ENCODE measurements at places on chromosomes 2 and 18.

DNA sequence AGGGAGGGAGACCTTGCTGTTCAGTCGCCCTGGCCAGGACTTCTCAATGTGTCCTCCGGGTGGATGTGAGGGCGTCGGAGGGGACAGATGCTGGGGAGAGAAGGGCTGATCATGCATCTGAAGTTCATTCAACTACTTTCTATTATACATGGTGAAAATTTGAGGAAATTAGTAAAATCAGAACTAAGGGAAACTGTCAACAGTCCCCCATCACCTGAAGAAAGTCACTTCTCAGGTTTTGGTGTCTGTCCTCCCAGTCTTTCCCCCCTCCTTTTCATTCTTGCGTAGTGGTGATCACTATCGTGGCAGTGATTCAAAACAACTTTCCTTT lies 17.4 kb upstream of the ACKR3 start:
- no peak for DNase-seq

DNA sequence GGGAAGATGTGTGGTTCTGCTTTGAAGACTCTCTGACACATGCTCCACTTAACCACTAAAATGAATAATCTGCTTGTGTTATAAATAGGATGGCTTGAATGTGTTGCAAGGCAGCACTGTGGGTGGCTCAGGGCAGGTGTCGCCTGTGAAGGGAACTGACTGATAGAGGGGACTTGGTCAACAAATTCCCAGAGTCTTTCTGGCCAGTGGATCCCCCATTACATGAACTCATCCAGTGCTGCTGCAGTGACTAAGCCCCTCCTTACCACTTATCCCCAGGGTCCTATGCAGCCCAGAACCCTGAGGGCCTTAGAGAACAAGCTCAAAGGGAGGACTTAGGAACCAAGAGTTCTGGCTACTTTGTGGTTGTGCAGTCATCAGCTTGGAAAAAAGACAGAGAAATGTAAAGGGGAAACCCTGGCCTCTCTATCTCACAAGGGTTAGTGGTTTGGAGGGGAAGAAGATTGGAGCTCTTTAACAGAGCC lies 226.2 kb upstream of the TNP1 start:
- no peak for DNase-seq

DNA sequence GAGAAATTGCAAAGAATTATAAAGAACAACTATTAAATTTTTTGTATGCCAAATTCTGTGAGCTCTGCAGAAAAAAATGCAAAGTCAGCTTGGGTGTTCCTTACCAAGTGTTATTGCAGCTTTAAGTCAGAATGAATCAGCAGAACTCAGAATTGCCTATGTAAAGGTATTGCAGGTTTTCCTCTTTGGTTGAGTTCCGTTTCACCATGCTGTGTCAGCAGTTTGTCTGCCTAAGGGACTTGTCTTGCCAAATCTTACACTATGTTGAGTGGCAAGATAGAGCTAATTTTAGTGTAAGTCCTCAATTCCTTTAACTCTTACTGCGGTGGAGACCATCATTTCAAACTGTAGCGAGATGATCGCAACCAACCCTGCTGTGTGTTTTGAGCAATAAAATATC lies 38.8 kb downstream of the ADAM23 start:
- DNase-seq: no peak

- DNase-seq: peak; percentile 22
Measured at GRCh38 chr2:109369671-109370191, 240.7 kb downstream of the SH3RF3 start.

DNA sequence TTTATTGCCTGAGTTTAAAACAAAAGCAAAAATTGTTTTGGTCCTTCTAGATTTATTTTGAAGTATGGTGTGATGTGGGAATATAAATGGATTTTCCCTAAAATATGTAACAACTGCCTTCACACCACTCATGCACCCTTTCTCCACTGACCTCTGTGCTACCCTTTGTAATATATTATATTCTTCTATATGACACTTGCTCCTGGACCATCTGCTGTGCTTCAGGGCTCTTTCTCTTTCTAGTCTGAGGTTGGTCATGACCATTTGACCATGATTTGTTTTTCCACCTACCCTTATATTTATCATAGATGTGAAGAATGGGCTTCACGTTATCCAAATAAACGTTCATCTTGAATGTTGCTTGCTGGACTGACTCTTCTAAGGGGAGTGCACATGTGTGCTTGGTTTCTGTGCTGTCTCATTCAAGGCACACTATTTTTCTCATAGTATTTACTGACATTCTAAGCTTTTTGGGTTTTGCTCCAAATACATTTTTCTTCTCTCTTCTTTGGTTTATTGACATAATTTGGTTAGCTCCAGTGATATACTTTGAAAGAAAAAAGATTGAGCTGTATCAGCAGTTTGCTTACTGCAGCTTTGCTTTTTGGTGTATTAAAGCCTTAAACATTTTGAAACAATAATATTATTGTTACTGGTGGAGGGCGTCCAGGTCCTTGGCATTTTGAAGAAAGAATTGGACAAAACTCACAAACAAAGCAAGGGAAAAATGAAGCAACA lies 61.8 kb downstream of the VWA3B start:
- no peak for DNase-seq

DNA sequence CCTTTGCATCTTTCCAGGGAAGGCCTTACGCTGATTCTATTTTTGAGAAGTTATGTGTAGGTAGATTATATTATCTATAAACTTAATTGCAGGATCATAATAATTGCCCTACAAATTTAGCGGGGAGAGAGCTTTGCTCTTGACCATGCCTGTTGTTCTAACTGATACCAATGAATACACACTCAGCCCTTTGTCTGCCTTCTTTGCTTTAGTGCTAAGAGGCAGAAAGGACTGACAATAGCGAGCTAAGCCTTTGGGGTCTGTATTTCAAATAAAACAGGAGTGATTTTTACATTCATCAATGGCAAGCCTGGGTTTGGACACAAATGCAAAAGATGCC lies 115.3 kb upstream of the STON1 start:
- no peak for DNase-seq

GRCh38 chr2:83874712-83875430 lies 584.2 kb downstream of the SUCLG1 start:
- no peak for DNase-seq

DNA sequence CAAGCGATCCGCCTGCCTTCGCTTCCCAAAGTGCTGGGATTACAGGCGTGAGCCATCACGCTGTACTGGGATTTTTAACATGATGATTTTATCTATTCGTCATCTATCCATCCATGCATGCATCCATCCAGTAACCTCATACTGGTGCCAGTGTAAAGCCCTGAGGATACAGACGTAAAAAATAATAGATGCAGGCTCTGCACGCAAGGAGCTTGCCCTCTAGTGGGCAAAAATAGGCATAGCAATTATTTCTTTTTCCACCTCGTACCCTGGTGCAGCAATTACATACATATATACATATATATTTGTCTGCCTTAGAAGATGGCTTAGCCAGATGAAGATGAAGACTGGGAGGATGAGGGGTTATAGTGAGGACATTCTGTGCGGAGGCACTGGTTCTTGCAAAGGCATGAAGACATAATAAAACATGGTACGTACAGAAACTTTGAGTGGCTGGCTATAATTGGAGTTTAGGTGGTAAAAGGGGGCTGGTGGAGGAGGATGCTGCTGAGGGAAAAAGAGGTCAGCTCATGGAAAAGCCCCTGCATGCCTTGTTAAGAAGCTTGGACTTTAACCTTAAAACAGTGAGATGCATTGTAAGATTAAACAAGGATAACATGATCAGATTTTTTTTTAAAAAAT lies 19.6 kb upstream of the RPIA start:
- no peak for DNase-seq

GRCh38 chr18:35861367-35862118 lies 110.9 kb upstream of the RMP24 start:
- no peak for DNase-seq

GRCh38 chr2:204732019-204732418 lies 186.7 kb downstream of the PARD3B start:
- DNase-seq: no peak

- DNase-seq: no peak
Measured at GRCh38 chr2:98952966-98953365, 16.9 kb upstream of the CRACDL start.

- peak; percentile 43 for DNase-seq
Measured at GRCh38 chr2:696999-697627, 19.9 kb upstream of the TMEM18 start.

- DNase-seq: no peak
Measured at GRCh38 chr2:159137511-159138241, 148.8 kb downstream of the WDSUB1 start.

- no peak for DNase-seq
Measured at GRCh38 chr2:10347562-10347948, 44.9 kb downstream of the HPCAL1 start.

DNA sequence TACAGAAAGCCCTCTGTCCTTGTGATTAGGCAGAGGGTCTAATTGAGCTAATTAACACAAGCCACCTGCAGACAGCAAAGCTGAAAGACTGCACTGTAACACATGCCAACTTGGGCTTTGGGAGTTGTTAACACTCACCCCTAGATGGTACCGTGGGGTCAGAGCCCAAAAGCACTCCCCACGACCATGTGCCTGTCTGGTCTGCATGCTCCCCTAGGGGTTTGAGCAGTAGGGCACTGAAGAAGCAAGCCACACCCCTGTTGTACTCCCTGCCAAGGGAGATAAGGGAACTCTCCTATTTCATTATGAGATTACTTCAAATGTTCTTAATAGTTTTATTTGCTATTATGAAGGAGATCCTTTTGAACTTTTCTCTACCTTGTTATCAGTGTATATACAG lies 560.1 kb upstream of the FSHR start:
- DNase-seq: no peak

DNA sequence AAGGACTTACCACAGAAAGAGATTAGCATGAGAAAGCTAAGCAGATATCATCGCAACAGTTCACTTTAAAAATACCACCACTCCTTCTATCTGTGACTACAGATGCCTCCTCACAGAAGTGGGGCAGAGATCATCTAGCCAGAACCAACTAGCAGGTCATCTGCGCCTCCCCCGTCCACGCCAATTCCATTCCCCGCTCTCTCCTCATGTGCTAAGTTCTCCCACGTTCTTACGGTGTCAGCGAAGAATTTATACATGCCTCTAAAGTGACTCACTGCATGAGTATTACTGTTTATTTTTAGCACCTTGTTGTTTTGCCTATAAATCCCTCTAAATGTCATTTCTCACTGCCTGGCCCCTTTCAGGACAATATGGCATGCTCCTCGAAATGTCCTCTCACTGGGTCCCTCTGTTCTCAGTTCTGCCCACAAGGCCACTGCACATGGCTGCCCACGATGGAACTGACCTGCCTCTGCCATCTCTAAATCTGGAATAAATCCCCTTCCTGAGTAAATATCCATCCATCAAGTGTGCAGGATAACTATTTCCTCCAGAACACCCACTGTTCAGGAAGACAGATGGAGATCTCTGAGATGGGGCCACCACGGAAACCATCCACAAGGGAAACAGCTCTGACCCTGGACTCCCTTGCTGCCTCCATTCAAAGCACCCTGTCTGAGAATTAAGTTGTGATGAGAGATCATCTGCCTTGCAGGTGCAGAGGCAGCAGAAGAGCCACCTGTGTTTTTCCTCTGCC lies 137.7 kb downstream of the IRS1 start:
- DNase-seq: no peak

GRCh38 chr2:208496129-208496528 lies 89.5 kb downstream of the PTH2R start:
- no peak for DNase-seq

DNA sequence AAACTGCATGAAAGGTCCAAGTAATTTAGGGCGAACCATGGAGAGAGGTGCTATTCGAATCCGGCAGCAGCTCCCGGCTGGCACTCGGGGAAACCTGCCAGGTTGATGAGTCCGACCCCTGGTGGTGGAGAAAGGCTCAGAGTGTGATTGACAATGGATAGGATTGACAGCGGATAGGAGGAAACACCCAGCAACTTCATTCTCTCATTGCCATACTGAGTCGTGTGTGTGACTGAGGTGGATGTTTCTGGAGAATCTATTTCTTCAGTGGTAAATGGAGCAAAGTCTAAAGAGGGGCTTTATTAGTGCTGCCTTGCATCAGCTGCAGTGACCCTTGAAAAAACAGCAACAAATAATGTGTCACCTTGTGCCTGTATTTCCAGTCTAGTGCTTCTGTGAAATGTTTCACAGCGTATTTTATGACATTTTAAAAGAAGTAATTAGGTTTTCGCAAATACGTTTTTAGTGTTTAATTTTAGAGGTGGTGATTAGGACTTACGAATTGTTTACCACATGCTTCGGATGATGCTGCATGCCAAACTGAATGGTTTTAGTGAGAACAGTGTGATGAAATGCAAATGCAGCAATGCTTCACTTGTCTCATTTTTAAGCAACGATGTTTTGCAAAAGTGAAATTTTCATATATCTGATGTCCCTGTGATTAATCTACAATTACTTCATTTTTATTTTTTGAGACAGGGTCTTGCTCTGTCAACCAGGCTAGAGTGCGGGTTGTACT lies 102.0 kb downstream of the DCDC2C start:
- peak; percentile 81 for DNase-seq

DNA sequence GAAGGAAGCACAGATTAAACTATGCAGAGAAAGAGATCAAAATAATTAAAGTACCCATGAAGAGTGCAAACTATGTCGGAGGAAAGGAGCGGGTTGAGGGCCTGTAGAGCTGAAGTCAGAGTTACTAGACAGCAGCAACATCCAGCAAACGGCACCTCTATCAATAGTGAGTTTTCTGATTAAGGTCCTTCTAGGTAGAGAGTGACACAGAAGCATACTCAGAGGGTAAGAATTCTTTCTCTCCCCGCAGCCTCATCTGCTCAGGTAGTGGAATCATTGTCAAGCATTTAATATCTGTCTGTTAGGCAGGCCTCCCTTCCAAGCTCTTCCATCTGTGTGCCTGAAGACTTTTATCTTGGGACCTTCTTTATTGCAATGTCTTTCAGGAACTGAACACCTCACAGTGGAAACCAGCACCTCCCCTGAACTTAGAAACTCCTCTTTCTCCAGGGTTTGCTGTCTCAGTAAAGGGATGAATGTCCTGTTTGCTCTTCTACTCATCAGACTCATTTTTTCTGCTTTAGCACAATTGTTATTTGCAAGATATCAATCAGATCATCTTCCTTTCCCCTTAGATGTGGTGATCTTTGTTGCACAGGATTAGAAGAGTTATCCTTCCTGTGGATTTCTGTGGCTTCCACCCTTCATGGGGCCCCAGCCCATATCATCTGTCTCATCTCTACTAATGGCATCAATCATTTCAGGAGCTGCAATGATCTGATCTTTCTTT lies 28.8 kb downstream of the SP140 start:
- no peak for DNase-seq

DNA sequence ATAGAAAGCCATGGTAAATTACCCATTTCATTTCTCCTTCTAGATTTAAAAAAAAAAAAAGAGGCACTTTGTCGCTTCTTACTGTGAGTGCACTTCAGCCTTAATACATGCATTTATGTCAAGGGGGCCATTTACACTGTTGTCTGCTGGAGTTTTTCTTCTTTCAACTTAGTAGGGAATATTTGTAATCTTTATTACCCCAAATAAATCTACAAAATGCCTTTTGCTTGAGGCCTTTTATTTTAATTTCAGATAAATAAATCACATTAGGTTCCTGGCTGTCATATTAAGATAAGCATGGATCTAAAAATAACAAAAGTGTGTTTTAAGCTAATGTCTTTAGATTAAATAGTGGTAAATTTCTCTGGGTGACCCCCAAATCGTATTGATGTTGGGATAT lies 276.0 kb downstream of the NCKAP5 start:
- no peak for DNase-seq

GRCh38 chr2:195094330-195094729 lies 562.7 kb upstream of the SLC39A10 start:
- no peak for DNase-seq

GRCh38 chr2:220590476-220590875 lies 963.0 kb downstream of the SLC4A3 start:
- no peak for DNase-seq
